ENCODE measurements at places on chromosomes 4 and X.

- no peak for DNase-seq
Measured at GRCh38 chrX:107355533-107355932, 93.9 kb upstream of the FRMPD3 start.

GRCh38 chrX:48927736-48928382 is 9.0 kb upstream of the PIM2 start:
- no peak for DNase-seq

- no peak for DNase-seq
Measured at GRCh38 chr4:122900314-122900713, 22.1 kb downstream of the NUDT6 start.

DNA sequence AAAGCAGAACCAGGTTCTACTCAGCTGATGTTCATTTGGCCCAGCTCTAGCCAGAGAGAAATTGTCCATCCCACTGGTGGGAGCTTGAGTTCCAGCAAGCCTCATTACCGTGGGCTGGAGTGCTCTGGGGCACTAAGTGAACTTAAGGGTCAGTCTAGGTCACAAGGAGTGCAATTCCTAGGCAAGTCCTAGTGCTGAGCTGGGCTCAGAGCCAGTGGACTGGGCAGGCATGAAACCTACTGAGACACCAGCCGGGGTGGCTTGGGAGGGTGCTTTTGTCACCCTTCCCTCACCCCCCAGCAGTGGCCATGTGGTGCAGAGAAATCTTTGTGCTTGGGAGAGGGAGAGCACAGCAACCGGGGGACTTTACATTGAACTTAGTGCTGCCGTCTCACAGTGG is 39.4 kb downstream of the GSX2 start:
- no peak for DNase-seq

GRCh38 chr4:41539711-41540110 is 1.8 kb downstream of the LIMCH1 start:
- DNase-seq, result no peak

- no peak for DNase-seq
Measured at GRCh38 chrX:63581398-63581797, 203.6 kb downstream of the ARHGEF9 start.

DNA sequence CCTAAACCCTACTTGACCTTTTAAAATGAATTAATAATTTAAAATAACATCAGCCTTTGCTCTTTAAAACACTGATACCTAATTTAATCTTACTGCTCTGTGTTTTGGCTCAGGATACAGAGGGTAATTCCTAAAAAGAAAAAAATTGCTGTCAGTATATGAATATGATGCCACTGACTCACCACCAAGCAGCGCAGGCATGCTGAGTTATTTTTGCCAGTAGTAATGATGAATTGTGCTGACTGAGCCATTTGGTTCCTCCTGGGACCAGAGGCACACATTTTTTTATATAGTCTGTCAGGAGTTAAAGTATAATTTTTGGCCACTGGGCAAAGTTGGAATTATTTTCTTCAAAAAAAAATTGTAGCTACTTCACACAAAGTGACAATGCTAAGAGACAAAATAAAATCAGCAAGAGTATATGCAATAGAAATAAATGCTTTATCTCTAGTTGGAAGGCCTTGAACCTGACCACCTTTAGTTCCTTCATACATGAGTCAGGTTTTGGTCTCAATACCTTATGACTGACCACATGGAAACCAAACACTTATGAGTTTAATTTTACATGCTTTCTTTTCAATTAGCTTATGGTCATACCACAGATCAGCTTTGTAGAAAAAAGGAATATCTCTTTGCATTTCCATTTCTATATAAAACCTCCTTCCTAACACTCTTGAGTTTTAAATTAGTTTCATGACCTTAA is 115.1 kb downstream of the PPP3CA start:
- peak; percentile 83 for DNase-seq

DNA sequence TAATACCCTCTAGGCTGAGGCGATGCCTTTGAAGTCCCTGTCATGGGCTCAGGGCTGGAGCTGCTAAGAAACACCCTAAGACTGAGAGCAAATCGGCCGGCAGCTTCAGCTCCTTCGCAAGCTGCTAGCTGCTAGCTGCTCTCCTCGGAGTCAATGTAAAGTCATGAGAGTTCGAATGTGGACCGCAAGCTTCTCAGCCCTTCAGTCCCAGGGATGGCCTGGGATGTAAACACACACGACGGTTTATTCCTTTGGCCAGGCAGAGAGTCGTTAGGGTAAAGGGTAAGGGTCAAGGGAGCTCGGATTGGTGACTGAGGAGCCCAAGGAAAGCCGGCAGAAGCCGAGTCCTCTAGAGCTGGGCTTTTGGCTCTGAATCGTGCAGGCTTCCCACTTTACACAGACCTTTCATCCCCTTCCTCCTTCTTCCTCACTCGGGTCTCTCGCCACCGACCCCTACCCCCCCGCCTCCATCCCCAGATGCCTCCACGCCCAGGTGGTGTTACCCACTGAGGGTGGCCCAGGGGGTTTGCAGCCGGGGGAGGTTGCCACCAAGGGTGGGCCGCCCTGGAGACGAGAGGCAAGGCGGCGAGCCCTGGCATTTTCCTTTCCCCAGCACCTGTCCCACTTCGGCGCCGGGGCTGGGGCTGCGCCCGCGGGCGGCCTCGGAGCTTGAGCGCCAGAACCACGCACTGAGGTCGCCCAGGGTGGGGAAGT is 3.1 kb upstream of the BCORL1 start:
- no peak for DNase-seq

DNA sequence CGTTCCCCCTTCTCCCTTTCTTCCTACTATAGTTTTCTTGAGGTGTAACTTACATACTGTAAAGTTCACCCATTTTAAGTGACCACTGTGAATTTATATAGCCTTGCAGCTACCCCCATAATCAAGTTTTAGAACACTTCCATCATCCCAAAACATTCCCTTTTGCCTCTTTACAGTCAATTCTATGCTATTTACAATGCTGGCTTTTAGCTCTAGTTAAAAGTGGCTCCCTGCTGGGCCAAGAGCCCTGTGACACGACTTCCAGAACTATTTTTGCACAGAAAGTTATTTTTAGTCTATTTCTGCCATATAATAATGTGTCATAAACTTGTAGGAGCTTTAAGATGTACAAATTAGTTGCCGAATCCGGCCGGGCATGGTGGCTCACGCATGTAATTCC is 26.9 kb downstream of the MAP7D2 start:
- DNase-seq, result no peak

GRCh38 chr4:4919927-4920326 is 60.5 kb downstream of the MSX1 start:
- peak; percentile 21 for DNase-seq

- DNase-seq, result peak; percentile 49
Measured at GRCh38 chr4:151948351-151949016, 187.7 kb upstream of the GATB start.

DNA sequence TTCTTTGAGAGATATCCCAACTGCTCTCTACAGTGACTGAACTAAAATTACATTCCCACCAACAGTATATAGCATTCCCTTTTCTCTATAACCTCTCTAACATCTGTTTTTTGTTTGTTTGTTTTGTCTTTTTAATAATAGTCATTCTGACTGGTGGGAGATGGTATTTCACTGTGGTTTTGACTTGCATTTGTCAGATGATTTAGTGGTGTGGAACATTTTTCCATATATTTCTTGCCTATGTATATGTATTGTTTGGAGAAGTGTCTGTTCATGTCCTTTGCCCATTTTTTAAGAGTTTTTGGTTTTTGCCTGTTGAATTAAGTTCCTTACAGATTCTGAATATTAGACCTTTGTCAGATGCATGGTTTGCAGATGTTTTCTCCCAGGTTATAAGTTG is 9.0 kb downstream of the USO1 start:
- peak; percentile 60 for DNase-seq

DNA sequence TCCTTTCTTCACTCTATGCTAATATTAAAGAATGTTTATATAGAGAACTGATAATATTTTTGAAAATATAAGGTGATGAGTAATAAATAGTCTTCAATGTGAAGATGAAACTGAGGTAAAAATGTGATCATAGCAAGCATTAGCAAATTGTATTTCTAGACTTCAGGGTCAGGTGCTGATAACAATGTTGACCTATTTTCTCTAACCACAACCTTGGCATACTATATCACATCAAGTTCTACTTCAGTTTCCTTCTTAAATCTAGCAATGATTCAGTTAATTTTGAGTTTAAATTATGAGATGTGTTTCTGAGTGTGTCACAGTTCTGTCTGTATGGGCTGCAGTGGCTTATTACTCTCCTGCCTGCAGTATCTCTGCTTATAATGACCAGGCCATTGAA is 209.4 kb downstream of the RAPGEF2 start:
- no peak for DNase-seq

GRCh38 chr4:88283661-88284438 is 511 bp downstream of the PPM1K start:
- peak; percentile 70 for DNase-seq

GRCh38 chr4:185018834-185019455 is 655 bp downstream of the HELT start:
- DNase-seq, result no peak

DNA sequence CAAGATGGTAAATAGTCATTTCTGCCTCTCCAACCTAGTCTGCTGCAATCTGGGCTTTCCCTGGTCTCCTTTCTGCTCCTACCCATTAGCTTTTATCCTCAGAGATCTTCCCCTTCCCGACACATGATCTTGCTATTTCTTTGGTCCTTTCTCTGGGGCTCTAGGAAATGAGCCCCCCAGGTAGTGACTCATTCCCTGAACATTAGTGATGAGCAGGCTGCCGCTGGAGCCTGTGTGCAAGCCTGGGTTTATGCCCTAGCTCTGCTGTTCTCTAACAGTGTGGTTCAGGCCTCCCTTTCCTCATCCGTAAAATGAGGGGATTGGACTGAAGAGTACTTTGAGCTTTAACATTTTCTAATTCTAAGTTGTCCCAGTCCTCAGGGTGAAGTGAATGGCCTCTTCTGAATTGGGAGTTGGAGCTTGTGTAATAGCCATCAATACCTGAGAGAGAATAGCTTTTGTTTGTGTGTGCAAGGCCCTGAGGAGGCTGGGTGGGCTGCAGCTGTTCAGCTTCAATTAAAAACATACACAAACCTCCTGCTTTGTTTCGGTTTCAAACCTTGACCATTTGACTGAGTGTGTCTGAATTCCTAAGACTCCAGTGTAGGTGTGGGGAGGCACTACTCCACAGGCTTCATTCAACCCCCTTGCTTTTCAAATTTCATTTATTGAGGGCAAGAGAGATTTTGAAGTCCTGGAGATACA is 115.6 kb upstream of the SCML1 start:
- peak; percentile 19 for DNase-seq

- no peak for DNase-seq
Measured at GRCh38 chr4:59848457-59848856, 1351.7 kb upstream of the ADGRL3 start.

- peak; percentile 56 for DNase-seq
Measured at GRCh38 chr4:120156120-120156718, 89.6 kb upstream of the MAD2L1 start.

DNA sequence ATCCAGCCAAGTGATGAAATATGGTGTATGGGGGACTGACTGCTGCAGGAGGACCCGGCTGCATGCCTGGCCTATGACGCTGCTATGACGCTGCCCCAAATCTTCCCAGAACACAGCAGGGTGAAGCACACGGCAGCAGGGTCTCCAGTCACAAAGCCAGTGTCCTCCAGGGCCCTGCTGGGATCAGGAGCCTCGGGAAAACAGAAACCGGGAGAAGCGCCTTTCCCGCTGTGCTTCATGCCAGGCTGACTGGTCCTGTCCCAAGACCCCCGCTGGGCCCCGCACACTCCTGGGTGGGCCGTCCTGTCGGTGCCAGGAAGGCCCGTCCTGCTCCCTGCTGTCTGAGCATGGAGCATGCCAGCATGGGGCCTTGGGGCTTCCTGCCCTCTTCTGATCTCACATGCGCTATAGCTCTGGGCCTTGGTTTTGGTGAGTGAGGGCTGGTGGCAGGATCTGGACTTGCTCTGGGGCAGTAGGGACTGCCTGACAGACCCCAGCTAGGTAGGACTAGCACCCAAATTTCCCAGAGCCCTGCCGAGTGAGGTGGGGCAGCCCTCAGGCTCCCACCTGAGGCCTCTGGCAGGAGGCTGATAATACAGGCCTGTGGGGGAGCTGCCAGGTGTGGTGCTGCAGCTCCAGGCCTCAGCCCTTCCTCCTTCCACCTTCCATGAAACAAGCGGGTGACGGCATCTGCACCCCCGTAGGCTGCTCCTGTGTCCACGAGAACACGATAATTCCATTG is 64.0 kb downstream of the ACOX3 start:
- DNase-seq, result no peak

DNA sequence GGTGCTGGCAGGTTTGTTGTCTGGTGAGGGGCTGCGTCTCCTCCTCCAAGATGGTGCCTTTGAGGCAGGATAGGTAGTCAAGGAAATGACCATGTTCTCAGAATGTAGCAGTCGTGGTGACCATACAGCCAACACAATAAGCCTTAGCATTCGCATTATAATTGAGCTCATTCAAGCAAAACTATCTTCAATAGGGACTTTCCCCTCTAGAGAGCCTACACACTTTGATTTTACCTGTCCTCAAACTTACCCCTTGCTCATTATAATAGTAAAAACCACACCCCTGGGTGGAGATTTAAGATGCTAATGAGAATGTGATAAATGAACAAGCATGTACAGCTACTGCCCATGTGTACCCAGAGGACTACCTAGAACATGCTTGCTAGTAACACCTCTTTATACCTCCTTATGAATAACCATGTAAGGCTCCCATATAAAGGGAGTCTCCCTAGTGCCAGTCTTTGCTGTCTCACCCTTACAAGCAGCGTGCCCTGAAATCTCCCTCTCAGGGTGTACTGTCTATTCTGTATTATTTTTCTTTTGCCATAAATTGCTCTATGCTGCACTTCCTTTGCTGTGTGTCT is 48.2 kb downstream of the FGFBP1 start:
- no peak for DNase-seq

DNA sequence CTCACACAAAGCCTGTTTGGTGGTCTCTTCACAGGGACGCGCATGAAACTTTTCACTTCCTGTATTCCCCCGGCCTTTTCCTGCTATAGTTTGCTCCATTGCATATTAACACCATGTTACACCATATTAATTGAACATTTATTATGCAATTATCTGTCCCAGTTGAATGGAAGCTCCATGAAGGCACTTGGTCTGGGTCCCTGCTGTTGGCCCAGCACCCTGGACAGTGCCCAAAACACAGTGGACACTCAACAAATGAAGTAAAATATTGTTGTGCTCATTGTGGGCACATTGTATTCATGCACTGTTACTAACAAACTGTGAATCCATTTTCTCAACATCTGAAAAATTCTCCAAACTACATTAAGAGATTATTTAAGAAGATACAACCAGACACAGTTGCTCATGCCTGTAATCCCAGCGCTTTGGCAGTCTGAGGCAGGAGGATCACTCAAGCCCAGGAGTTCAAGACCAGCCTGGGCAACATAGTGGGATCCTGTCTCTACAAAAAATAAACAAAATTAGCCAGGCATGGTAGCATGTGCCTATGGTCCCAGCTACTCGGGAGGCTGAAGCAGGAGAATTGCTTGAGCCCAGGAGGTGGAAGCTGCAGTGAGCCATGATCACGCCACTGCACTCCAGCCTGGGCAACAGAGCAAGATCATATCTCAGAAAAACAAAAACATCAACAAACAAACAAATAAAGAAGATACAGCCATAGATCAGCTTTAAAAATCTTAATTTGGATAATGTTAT is 292.7 kb upstream of the TENM3 start:
- DNase-seq, result no peak

GRCh38 chr4:18082236-18082635 is 60.7 kb upstream of the LCORL start:
- no peak for DNase-seq

GRCh38 chrX:149871940-149872339 is 9.0 kb upstream of the MAGEA8 start:
- peak; percentile 13 for DNase-seq

- peak; percentile 67 for DNase-seq
Measured at GRCh38 chr4:139603576-139604410, 47.8 kb upstream of the SETD7 start.

GRCh38 chrX:2513121-2513664 is 12.4 kb upstream of the DHRSX start:
- DNase-seq, result no peak
